ENCODE measurements at places on chromosomes 3 and 15. TPM values are rescaled to one million over a fixed set of nuclear protein-coding genes. Genes with fewer than 3 reads are reported as not detected.

The SLC24A5 gene
- polyA plus RNA-seq, result 0.50 TPM

The STRIT1 gene
- 0.81 TPM for polyA plus RNA-seq

The MYEF2 gene
- polyA plus RNA-seq, result 108 TPM

The CHRNA5 gene
- polyA plus RNA-seq, result 8.6 TPM

The ADCY5 gene
- polyA plus RNA-seq, result 11.7 TPM

The SLC9C1 gene
- 0.62 TPM for polyA plus RNA-seq

The SPTBN5 gene
- polyA plus RNA-seq, result 3.3 TPM

DNA sequence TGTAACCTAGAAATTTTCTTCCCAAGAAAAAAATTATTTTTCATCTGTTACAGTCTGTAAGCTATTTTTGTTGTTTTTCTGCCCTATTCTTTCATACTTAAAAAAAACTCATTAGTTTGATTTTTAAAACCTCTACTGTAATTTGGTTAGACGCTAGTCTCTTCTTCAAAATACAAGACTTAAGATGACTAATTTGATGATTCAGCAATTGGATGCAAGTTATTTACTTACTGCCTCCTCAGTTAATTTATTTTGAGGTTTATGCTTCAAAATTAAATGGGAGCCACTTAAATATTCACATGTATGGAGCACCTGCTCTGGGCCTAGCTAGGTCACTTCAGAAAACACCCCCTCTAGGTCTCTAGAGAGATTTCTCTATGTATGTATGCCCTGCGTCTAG, 132.4 kb downstream of the IQCH start:
- no peak for DNase-seq

DNA sequence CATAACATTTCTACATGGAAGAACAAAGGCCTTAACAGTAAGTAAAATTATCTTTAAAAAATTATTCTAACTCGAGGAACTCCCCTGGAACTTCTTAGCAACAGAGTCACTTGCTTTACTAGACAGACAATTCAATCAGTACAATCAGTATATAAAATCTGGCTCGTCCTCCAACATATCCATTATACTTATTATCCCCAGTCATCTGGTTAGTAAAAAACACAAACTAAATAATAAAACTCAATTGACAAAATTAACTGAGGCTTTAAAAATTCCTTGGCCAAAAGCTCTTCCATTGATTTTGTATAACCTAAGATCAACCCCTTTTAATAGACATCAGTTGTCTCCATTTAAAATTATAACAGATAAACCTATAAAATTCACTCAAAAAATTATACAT, 105.6 kb downstream of the MYRIP start:
- DNase-seq, result no peak

- no peak for DNase-seq
Measured at GRCh38 chr3:179955809-179956208, 80.9 kb downstream of the PEX5L start.

DNA sequence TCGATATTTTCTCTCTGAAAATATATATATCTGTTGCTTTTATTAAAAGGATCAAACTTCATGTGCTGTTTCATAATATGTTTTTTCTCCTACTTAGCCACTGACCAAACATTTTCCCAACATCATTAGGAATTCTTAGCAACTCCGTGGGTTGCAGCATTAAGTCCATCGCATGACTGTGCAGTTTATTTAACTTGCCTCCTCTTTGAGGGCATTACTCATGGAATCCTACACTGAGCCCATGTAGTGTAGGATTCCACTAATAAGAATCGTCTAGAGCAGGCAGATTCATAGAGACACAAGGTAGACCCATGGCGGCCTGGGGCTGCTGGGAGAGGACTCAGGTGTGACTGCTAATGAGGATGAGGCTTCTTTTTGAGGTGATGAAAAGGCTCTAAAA, 49.3 kb downstream of the CMTM6 start:
- no peak for DNase-seq

- no peak for DNase-seq
Measured at GRCh38 chr3:108189440-108189839, 32.8 kb downstream of the IFT57 start.

- DNase-seq, result no peak
Measured at GRCh38 chr15:41160639-41161315, 44.7 kb upstream of the INO80 start.

GRCh38 chr3:112391648-112392047, 58.7 kb downstream of the CD200 start:
- no peak for DNase-seq

GRCh38 chr3:134796281-134797056, 1.4 kb downstream of the EPHB1 start:
- DNase-seq, result no peak

- DNase-seq, result no peak
Measured at GRCh38 chr3:60094392-60094947, 1044.6 kb upstream of the CFAP20DC start.

- DNase-seq, result no peak
Measured at GRCh38 chr15:66261056-66261455, 7.5 kb upstream of the MEGF11 start.

All from renal cortex interstitium (tissue), 15 donors.